Fibroblast of skin of right biceps (primary cell): ENCODE measurements at places on chromosomes 11 and 22.

DNA sequence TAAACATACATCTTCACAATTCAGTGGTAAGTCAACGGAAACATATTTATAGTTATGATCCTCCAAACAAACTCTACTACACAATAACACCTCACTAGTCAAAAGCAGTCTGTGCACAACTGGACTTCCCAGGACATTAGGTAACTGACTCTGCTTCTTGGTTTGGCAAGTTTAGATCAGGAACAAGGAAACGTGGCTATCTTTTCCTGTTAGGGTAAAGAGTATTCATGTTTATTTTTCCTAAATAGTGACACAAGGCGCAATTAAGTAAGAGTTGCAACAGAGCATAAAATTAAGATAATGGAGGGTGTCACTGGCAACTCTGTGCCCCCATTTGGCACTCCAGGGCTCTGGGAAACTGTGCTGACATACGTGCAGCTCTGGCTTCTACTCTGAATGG, 70.2 kb upstream of the TP53AIP1 start:
- DNase-seq, result no peak

DNA sequence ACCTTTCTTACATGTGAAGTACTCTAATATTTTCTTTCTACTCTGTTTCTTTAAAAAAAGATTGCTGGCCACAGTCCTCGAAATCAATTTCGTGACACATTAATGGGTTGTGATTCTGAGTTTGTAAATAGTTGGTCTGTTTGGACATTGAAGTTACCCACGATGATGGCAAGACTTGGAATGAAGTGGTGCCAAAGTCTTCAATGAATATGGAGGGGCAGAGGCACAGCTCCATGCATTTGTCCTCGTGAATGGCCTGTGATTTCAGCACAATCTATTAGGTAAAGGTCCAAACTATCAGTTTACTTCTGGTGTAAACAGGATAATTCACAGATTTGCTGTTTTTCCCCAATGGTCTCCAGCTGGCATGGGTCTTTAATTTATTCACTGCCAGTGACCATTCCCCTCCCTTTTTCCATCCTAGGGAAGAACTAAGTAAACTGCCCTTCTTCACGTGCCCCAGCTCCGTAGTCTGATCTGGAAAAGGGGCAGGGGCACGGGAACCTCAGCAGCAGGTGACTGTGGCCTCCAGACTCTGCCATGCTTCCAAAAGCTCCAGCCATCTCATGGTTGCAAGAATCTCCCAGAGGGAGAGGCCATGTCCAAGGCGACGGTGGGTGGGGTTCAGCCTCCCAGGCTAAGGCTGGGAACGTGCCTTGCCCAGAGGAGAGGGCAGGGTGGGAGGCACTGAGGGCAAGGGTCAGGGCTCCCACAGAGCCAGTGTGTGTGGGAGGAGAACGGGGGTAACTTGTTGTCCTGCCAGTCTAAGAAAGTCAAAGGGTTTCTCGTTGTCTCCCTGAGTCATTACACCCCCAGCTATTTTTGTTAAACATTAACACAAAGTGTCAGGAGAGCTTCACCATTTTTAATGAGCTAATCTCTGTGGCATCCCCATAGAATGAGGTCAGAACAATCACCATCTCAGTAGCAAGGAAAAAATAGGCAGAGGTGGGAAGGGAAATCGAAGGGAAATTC, 16.9 kb upstream of the PEX26 start:
- peak; percentile 74 for DNase-seq

GRCh38 chr11:131481303-131481702, 110.9 kb downstream of the NTM start:
- peak; percentile 36 for DNase-seq

- DNase-seq, result no peak
Observed at GRCh38 chr22:44691796-44692661, 10.0 kb upstream of the PRR5 start.

DNA sequence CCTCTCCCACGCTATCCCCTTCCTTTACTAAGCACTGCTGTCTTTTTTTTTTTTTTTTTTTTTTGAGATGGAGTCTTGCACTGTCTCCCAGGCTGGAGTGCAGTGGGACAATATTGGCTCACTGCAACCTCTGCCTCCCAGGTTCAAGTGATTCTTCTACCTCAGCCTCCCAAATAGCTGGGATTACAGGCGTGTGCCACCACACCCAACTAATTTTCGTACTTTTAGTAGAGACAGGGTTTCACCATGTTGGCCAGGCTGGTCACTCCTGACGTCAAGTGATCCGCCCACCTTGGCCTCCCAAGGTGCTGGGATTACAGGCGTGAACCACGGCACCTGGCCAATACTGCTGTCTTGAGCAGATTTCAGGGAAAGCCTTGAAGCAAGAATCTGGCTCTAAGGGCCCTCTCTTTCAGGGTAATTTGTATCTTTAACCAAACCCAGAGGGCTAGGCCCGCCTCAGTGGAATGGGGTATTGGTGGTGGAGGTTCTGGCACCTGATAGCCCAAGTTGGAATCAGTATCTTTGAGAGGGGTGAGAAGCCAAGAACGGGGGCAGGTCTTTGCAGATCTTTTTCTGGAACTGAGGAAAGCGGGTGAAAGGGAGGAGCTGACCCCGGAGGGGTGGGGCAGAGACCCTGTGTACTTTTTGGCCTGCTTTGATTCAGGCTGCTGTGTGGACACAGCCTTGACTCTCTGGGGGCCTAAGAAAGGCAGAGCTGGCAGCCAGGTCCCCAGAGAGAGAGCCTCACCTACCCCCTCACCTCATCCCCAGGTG, 37.0 kb downstream of the TRIOBP start:
- no peak for DNase-seq

DNA sequence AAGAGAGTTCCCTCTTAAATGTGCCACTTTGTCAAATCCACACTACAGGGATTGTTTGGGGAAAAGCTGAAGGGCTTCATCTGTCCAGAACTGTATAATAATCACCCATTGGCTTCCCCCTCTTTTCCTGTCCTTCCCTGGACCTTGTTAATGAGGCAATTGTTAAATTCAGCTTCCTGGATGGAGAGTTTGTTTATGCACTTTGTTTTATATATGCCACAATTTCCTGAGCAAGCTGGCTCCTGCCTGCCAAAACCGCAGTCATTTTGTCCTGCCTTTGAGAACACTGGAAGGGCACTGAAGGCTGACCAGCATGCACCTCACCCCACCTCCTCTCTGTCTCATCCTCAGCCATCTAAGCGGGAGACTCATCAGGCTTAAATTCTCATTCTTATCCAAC, 86.2 kb downstream of the MSANTD4 start:
- DNase-seq, result no peak

- no peak for DNase-seq
Observed at GRCh38 chr11:10319702-10320558, 15.1 kb downstream of the ADM start.

DNA sequence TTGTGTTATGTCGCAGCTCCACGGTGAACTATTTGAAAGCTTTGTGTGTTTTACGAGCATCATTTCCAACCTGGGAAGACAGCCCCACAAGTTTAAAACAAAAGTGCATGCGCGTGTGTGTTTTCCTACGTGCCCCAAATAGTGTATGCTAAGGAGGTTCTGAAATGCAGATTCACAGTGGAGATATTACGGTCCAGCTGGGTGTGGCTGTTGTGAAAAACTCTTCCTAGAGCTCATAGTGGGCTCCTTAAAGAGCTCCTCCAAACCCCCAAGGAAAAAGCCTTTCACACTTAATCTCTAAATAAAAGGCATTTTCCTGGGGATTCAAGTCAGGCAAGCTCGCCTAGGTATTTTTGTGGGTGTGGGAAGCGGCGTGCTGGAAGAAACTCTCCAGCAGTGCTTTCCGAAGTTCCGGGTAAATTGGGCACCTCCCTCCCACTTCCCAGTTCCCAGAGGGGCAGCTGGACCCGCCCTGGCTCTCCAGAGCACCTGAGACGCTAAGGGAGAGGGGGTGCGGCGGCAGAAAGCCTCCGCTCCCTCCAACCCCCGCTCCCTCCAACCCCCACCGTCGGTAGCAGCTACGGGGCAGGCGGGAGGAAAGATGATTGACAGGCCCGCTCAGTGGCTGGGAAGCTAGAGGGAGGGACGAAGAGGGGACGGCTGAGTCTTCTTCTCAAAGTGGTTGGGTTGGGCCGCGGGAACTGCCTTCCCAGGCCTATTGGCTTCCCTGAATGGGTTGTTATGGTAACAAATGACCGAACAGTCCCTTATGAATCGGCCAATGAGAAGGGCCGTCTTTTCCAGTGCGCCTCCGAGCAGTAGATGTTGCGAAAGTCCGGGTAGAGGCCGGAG, 561 bp upstream of the PCF11 start:
- DNase-seq, result peak; percentile 100

- no peak for DNase-seq
Observed at GRCh38 chr11:79019975-79020374, 420.9 kb downstream of the TENM4 start.

DNA sequence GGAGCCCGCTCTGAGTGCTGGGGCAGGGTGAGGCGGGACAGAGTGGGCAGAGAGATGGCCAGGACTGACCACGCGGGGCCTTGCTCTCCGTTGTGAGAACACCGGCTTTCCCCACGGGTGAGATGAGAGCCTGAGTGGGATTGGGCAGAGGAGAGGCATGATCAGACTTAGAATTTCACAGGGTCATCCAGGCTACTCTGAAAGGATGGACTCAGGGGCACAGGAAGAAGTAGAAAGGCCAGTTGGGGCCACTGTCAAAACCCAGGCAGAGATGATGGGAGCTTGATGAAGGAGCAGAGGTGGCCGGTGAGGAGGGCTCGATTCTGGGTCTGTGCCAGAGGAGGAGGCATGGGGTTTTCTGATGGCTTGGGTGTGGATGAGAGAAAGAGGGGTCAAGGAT, 63.8 kb upstream of the NUP50 start:
- no peak for DNase-seq

DNA sequence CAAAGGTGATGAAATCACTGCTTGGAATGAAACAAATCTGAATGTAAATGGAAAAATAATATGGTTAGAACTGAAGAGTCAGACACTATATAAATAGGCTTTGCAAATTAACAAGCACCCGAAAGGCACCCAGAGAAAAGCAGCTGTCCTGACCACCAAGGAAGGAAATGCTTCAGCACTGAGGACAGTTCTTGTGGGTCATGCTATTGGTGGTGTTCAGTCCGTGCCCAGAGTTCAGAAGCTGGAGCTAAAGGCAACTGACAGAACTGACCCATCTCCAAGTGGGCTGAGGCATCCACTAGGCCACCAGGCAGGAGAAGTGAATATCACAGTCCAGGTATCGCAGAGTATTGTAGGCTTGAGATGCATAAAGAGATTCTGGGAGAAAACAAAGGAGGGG, 208.9 kb downstream of the OPCML start:
- DNase-seq, result no peak

DNA sequence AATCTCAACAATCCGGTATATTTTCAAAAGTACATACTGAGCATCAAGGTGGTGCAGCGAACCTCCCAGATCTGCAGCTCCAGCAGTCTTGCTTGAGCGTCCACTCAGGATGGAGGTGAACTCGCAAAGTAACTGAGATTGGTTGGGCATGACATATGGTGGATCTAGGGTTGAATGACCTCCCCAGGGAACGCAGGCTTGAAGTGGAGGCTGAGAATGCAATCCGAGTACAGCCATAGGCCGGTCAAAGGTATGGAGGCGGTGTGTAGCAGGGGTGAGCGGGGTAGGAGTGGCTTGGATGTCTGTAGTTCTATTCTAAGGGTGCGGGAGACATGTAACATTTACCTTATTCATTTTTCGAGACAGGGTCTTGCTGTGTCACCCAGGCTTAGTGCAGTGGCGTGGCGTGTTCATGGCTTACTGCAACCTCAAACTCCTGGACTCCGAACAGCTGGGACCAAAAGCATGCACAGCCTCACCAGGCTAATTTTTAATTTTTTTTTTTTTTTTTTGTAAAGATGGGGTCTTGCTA, 631 bp upstream of the C22orf39 start:
- DNase-seq, result peak; percentile 72

- no peak for DNase-seq
Observed at GRCh38 chr11:10272132-10272531, 21.9 kb downstream of the SBF2 start.

GRCh38 chr11:62147545-62147944, 23.7 kb downstream of the INCENP start:
- DNase-seq, result no peak

- peak; percentile 75 for DNase-seq
Observed at GRCh38 chr11:72041364-72042063, 38.8 kb downstream of the NUMA1 start.

DNA sequence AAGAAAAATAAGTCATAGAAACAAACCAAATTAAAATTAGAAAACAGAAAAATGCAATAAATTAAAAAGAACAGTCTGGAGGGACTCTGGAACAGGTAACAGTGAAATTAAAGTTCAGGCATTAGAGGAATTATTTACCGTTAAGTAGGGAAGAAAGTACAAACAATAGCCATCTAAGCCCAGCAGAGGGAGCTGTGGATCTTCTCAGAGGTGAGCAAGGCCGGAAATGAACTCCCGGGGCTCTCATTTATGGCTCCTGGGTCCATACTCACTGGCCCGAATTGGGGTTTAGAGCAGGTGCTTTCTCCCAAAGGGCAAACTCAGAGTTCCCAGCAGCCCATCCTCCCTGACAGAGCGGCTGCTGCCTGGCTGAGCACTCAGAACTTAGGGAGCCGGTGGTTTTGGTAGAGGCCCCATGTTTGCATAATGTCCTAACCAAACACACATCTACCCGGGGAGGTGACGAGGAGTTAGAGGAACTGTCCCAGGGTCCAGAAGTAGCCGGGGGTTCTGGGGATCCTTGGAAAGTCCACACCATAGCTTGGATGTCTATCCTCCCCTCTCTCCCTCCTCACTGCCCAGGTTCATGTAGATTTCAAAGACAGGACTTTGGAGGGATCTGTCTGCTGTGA, 87.8 kb upstream of the VPREB1 start:
- peak; percentile 62 for DNase-seq

DNA sequence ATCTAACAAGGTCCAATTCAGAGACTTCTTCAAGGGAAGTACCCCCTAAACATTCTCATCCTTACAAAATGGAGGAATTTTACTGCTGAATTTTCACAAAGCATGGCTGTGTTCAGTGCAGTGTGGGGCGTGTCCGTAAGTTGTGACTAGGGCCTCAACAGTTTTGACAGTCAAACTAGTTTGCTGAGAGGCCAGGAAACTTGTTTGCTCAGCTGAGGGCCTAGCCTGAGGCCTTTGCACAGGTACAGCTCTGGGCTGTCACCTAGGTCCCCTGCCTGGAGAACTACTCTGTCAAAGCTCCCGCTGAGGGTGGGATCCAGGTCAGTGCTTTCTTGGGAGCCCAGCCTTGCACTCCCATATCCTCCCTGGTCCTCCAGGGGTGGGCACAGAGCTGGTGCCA, 27.9 kb downstream of the TCP11L1 start:
- no peak for DNase-seq

- DNase-seq, result peak; percentile 42
Observed at GRCh38 chr11:125358254-125358840, 137.7 kb downstream of the FEZ1 start.

- DNase-seq, result no peak
Observed at GRCh38 chr11:117891362-117891761, 14.9 kb upstream of the FXYD6 start.

DNA sequence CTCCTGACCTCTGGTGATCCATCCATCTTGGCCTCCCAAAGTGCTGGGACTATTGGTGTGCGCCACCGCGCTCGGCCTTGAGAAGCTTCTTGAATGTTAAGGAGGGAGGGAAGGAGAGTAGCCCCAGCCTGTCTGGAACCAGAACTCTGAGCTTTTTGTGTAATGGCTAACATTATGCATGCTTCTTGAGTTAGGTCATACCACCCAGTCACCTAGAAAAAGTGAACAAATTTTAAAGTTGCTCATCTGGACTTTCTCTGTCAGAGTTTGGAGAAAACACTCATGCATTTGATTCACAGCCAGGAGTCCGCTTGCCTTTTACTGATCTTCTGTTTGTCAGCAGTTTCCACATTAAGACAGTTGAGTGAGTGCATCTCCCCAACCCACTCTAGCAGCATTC, 82.1 kb downstream of the PPP6R3 start:
- DNase-seq, result peak; percentile 92
